Mesendoderm (in vitro differentiated cells): ENCODE measurements at places on chromosomes 11 and 22.
A peak's percentile ranks its signal among the peaks of the same experiment; 100 is the strongest.

DNA sequence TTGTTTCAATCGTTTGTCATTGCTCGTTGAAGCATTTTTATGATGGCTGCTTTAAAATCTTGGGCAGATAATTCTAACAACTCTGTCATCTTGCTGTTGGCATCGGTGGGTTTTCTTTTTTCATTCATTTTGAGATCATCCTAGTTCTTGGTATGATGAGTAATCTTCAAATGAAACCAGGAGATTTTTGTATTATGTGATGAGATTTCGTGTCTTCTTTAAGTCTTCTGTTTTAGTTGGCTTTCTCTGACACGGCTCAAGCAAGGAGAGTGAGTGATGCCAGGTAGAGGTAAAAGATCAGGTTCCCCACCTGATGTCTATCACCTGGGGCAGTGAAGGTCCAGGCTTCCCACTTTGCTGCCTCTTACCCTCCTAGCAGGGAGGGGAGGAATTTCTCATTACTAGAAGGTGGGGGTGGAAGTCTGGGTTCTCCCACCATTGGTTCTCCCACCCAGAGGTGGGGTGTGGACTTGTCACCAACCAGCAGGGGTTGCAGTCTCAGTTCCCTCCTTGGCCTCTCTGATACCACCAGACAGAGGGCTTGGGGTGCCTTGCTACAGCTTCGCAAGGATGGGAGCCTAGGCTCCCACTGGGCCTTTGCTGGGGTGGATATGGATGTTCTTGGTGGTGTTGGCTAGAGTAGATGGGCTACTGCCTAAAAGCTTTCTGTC, 12.9 kb downstream of the CDC45 start:
- DNase-seq = no peak

DNA sequence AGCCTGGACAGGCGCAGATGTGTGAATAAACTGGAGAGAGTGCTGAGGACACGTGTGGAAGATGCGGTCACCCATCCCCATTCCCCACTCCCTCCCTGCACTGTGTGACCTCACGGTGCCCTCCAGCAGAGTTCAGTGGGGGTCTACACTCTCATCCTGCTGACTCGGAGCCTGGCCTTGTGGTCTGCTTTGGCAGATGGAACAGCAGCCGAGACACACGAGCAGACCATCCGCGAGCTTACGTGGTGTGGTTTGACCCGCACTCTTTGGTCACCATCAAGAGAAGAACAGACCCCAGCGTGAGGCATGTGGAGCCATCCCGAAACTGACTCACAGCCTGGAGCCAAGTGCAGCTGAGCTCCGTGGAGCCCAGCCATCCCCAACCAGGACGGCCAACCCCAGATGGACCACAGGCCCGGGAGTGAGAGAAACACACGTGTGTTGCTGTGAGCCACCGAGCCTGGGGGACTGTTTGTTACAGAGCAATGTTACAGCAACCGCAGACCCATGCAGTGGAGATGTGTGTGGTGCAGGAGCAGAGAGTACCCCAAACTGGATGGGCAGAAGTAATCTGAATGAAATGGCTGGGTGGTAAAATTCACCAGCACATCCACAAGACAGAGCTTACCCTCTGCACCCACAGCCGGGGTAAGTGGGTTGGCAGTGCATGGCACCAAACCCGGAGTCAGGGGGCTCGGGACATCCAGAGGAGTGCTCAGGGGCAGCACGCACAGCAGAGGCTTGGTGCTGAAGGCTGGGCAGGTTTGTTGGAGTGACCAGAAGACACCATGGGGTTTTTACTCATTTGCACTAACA, 90.7 kb downstream of the RTL6 start:
- no peak for DNase-seq

DNA sequence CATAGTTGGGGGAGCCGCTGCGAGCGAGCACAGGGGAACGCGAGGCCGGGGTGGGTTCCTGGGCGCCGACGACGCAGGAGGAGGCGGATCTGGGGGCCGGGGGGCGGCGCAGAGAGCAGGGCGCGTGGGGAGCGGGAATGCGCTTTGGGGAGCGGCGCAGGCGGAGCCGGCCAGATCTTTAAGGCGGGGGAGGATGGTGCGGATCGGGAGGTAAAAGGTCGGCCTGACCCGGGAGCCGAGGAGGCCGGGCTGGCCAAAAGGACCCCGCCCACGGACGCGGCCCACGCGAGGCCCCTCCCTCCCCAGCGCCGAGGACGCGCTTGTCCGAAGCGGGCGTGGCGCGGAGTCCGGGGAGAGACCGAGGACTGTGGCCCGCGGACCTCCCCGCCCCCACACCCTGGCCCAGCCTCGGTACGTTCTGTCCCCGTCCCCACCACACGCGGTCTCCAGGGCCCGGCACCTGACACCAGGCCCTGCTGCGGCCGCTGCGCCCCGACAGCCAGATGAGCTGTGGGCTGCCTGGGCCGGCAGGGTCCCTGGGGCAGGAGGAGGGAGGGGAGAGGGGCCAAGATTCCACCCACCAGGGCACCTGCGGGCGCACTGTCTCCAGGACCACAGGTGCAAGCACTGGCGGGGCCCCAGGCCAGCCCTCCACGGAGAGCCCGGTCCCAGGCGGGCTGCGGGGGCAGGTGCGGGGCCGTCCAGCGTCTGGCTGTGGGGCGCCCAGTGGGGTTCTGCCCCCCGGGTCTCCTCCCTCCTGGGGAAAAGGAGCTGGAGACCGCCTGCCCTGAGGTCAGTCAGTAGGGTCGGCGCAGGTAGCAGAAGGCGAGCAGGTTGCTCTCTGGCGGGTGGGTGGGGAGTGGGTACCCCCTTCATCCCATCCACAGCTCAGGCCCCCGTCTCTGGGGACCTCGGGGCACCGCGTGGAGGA, 10.9 kb downstream of the PIM3 start:
- no peak for DNase-seq

GRCh38 chr22:43388420-43388851, 23.4 kb upstream of the MPPED1 start:
- DNase-seq = peak; percentile 71

- DNase-seq = no peak
Measured at GRCh38 chr22:38750638-38751037, 5.2 kb downstream of the SUN2 start.

GRCh38 chr11:69888483-69889181, 69.4 kb upstream of the FGF3 start:
- DNase-seq = peak; percentile 85

DNA sequence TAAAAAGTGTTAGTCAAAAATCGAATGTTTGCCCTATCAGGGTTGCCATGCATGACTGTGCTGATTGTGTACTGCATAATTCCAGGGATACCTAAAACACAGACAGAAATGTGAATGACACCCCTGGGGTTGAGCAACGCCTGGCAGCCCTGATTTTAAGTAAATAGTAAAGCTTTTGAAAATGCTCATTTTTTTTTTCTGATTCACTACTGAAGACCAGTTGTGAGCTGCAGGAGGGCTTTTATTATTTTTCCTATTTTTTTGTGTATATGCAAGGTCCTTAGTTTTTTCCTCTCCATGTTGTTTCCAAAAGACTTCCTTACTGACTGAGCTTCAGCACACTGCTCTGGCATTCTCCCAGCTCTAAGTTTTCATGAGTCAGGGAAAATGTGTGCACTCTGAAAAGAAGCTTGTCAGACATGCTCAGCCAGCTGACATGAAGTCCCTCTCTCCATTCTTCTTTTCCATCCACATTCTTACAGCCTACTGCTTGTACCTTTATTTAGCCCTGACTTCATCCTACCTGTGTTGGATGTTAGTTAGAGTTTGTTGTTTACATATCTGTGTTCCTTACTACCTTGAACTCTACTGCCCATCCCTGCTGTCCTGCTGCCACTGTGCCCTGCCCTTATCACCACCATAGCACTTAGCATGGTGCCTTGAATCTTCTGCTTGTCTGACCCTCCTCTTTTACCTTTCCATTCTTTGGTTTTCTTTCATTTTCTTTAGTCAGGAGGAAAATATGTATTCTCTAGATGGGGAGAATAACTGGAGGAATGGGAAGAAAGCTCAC, 79.5 kb downstream of the HORMAD2 start:
- DNase-seq = peak; percentile 6

- no peak for DNase-seq
Measured at GRCh38 chr11:59842316-59842715, 3.0 kb downstream of the CBLIF start.

DNA sequence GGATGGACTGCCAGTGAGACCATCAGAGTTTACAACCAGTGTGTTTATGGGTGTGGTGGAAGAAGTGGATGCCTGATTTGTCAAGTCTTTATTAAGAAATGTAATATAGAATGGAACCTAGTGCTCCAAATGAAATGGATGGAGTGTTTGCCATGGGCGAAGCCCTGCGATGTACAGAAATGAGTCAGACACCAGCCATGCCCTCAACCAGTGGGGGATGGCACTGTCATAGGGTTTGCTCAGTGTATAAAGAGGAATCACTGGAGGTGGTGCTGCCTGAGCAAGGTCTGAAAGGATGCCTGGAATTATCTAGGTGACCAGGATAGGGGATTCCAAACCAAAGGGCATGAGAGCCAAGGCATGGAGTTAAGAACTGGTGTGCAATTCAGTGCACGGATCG, 120.9 kb upstream of the MTNR1B start:
- DNase-seq = no peak

DNA sequence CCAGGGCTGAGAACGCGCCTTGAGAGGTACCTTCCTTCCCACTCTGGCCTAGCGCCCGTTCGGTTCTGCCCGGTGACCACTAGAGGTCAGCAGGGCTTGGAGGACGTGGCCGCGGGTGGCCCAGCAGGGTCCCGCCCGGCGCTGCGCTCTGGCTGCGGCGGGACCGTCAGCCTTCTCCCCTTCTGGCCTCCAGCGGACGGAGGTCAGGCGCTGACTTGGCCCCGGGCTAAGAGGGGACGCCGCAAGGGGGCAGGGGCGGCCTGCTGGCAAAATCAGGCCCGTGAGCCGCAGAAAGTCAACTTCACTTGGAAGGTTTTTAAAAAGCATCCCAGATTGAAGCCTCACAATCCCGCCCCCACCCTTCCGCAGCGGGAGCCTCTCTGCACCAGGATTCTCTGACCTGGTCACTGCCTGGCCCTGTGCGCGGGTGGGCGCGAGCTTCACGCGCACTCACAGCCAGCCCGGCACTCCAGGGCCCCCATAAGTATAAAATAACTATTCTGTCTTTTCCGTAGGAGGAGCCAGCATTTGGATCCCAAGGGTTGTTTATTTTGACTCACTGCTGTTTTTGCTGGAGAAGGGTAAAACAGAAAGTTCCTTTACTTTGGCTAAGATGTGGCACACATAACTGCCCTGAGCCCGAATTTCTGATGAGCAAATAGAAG, 23.2 kb upstream of the ZBTB16 start:
- peak; percentile 95 for DNase-seq

- DNase-seq = no peak
Measured at GRCh38 chr11:86933891-86934581, 21.2 kb downstream of the FZD4 start.

GRCh38 chr11:6448574-6448973, 7.8 kb upstream of the HPX start:
- DNase-seq = no peak

DNA sequence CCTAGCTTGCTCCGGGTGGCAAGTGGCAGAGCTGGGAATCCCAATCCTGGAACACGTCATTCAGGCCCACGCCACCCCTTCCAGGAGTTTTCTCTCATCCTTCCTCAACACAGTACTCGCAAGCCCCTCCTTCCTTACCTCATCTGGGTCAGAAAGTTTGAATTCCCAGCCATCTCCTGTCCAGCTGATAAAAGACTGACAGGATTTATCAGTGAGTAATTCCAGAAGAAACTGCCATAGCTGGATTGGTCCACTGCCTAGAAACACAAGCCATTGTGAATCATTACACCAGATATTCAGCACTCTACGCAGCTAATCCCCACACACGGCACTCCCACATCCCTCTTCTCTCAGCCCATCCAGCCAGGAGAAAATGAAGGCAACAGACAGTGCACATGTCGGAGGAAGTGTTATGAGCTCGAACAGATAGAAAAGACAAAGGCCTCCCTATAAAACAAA, 124.0 kb downstream of the ETS1 start:
- DNase-seq = peak; percentile 85

DNA sequence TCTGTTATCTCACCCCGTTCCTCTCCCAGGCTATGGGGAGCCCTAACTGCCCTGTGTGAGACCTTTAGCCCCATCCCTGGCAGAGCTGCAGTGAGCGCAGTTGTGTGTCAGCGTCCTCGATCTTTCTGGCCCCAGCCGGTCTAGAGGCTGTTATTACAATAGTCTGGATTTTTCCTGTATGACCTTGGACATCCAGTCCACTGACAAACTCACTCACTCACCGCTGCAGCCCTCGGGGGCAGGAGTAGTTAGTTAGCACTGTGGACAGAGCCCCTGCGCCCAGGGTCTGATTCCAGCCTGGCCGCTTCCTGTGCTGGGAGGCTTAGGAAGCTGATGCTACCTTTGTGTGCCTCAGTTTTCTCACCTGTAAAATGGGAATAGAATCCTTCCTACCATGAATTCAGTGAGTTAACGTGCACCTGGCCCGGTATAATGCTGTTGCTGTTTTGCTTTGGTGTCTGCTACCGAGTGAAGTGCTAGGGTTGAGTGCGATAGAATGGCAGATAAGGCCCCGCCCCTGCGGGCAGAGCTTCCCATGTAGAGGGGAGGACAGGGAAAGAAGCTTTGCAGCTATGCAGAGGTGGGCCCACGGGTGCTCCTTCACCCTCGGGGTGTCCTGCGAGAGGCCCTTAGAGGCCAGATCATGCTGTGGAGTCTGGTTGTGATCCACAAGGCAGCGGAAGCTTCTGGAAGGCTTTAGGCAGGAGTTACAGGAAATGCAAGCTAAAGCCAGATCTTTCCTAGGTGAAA, 3.0 kb downstream of the LRP5 start:
- no peak for DNase-seq

DNA sequence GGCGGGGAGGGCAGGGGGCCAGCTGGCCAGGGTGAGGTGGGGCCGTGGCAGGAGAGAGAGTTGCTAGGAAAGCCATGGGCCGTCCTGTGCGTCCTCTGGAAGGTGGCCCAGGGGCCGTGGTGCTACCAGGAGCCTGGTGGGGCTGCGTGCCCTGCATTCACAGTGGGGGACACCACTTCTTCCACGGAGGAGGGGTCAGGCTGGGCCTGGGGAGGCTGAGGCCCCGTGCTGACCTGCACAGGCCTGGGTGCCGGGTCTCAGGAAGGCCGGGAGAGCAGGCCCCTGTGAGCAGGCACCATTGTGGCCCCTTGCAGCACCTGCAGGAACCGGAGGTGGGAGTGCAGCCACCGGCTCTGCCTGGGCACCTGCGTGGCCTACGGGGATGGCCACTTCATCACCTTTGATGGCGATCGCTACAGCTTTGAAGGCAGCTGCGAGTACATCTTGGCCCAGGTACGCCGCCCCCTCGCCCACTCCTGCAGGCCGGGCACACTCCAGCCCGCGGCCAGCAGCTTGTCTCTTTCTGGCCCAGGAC, 12.0 kb downstream of the MUC5B start:
- no peak for DNase-seq

- peak; percentile 44 for DNase-seq
Measured at GRCh38 chr11:62193952-62194351, 3.9 kb downstream of the SCGB1D1 start.
